ENCODE measurements at places on chromosomes 12 and 14. TPM values are rescaled to one million over a fixed set of nuclear protein-coding genes. Genes with fewer than 3 reads are reported as not detected.
A peak's percentile ranks its signal among the peaks of the same experiment; 100 is the strongest.

DNA sequence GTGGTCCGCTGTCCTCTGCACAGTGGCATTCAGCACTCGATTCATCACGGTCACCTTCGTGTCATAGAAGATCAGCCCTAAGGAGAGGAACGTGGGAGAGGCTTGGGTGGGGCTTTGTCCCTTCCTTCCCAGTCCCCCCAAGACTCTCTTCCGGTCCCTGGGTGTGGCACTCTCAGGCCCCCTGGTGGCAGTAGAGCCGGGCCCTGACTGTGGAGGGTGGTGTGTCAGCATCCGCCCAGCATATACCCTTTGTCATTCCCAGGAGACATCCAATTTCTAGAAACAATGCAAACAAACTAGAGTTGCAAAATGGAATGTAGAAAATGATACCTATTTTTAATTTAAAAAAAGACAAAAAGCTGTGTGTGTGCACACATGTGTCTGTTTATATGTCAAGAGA, 45.0 kb downstream of the TRAFD1 start:
- peak; percentile 43 for DNase-seq

DNA sequence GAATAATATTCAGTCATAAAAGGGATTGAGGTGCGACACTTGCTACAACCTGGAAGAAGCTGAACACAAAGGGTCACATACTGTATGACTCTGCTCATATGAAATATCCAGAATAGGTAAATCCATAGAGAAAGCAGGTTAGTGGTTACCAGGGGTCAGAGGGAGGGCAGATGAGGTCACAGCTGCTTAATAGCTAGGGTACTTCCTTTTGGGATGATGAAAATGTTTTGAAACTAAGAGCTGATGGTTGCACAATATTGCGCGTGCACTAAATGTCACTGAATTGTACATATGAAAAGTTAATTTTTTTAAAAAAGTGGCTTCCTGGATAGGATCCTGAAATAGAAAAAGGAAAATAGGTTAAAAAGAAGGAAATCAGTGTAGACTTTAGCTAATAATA, 23.8 kb downstream of the NEUROD4 start:
- DNase-seq = no peak

DNA sequence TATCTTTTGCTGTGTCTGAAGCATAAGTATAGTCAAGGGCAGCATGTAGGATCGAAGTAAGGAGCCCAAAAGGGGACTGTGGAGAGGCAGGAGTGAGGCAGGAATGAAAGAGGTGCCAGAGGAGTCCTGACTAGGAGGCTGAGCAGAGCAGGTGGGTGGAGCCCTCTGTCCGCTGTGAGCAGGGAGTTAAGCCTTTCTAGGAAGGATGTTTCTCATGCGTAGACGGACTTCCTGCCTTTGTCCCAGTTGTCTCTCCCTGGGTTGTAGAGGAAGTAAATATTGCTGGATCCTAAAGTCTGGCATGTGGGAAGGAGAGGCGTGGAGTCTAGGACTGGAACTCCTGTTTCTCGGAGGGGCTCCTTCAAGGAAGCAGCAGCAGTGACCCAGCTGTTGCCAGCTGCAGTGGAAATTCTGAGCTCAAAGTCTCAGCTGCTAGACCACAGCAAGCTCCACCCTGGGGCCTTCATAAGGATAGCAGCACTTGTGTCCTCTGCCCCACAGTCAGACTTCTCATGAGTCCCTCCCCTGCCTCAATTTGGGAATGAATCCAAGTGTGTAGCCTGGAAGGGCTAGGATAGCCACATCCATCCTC, 44.0 kb downstream of the RBMS2 start:
- DNase-seq = no peak

DNA sequence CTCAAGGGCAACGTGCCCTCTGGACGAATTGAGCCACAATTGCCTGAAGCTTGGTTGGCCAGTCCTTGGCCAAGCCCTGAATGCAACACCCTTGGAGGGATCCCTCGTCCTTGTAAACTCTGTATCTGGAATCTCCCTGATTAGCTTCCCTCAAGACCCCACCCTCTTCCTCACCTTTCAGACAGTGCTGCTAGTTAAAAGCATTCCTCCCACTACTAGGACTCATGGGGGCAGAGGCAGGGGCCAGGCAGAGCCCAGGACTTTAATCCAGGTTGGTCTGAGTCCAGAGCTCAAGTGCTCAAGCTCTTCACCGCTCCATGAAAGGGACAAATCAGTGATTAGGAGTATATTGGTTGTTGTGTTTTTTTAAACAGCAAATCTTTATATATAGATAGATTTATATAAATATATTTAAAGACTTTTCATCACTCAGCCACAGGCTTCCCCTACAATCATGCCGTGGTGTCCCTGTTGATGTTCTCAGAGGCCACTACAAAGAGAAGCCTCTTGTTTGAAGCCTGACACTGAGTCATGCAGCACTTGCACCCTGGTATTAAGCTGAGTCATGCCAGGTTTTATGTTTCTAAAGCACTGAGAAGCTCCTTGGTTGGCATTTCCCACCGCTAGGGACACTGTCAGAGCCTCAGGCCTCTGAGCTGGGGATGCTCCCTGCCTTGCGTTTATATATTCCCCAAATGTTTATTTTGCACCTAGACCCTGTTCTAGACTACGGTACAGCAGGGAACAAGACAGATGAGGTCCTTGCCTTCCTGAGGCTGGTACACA, 53.8 kb upstream of the GSC start:
- DNase-seq = no peak

GRCh38 chr12:43903686-43904085, 67.8 kb downstream of the TMEM117 start:
- no peak for DNase-seq

DNA sequence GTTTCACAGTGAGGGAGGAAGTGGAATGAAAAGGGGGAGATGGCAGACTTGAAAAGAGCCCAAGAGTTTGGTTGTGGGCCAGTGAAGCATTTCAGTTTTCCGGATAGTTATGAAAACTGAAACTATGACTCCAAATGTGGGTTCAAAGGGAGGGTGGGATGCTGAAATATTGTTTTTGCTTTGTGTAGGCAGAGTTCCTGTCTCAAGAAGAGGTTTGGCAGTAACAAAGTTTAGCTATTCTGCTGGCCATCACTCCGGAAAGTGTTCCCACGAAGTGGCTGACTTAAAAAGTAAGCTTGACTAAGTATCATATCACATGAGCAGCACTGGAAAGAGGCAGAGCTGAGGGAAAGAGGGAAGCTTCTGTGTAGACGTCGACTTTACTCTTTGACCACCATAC, 85.2 kb downstream of the CAND1 start:
- DNase-seq = no peak

- DNase-seq = no peak
Observed at GRCh38 chr14:96630281-96630680, 128.1 kb downstream of the PAPOLA start.

DNA sequence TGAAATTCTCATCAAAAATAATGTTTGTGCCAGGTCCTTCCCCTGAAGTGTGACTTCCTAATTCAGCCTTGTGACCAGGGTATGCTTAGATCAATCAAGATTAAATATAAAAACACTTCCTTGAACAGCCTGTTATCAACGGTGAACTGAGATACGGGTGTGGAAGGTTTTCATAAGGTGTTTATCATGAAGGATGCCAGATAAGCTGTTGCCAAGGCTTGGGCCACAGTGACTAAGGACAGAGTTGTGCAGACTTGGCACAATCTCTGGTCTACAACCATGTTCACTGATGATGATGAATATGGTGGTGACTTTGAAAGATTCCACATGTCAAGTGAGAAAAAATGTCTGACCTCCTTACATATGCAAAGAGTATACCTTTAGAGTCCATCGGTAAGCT, 51.3 kb upstream of the LIN7A start:
- no peak for DNase-seq

DNA sequence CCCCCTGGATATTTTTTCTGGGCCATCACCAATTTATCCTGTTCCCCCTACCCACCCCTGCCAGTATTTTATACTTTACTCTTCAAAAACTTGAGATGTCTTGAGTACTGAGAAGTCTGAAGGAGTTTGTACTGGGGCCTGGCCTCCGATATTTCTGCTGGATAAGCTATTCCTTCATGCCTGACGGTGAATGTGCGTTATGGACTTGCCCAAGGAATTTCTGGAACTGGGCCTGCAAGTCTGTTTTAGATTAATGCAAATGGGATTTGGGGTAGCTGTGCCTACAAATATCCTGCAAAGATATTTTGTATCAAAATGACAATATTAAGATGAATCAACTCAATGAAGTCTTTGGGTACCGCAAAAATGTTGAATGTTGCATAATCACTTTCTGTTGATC, at the start of gene PTCSC3:
Gene PTCSC3, minus strand, starts transcription at position 199 of the 400 bp plus-strand sequence.
- no peak for DNase-seq

- DNase-seq = no peak
Observed at GRCh38 chr12:105064564-105065178, 19.6 kb downstream of the ALDH1L2 start.

GRCh38 chr12:124177276-124177950, 117.5 kb upstream of the RFLNA start:
- DNase-seq = no peak

DNA sequence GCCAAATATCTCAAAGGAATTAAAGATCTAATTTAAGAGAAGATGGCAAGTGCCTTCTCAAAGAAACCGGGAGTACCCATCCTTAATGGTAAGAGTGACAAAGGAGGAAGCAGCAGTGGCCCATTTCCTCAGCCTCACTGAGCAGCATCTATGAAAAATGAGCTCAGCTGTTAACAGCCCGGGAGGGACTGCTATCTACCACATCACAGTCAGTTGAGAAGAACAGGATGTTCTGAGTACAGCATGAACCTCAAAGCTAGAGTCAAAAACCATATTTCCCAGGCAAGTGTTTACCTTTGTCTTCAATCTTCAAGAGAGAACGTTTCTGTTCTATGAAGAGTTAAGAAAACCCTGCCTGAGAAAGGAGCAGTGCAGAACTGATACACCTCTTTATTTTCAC, 115.0 kb downstream of the BTG1 start:
- no peak for DNase-seq

DNA sequence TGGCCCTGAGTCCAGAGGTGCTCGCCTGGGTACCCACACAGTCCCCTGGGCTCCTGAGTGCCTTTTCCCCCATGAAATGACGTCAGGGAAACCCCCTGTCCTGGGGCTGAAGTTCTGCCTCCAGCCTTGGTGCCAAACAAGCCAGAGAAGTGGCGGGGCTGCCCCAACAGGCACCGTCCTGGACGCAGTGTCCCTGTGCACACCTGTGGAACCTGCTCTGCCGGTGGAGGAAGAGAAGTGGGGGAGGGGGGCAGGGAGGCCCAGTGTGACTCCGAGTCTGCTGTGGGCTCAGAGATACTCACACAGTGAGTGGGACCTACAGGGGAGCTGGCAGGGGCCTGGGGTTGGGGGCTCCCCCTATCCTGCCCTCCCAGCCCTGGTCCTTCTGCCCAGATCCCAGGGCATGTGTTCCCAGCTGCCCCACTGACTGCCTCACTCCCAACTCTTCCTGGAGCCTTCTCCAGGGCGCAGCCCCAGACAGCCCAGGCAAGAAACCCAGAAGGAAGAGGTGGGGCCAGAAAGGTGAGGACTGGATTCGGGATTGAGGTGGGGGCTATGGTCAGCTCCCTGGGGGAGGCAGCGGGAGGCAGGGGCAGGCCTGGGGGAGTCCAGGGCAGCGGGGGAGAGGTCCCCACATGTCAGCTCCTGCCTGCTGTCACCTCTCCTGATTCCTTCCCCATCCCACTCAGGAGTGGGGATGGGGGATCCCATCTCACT, 24.7 kb downstream of the CCDC85C start:
- DNase-seq = peak; percentile 75

DNA sequence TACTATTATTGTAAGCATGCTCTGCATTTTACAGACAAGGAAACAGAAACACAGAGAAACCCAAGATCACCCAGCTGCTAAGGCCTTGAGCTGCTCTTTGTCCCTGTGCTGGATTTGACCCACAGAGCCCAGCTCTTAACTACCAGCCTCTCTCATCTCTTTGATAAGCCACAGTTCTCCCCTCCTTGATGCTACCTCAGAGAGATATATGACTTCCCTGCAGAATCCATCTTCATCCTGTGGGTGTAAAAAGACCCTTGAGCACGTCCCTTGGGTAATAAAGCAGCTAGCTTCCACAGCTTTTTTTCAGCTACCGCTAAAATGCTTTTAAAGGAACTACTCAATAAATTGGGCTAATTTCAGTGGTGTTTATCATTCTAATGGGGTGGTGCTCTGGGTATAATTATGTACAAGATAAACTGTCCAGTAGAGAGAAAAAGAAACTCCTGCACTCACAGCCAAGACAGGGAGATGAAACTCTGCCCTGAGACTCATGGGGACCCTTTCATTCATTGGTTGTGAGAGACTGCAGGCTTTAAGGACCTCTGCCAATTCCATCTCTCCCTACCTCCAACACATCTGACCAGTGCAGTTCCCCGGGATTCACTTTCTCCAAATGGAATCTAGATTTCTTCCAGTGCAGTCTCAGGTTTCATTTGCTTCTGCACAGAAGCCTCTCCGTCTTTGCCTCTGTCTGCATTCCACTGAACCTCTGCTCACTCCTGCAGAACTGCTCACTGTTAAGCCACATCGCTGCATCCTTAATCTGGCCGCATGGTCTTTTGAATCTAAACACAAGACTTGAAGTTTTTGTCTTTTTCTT, 24.7 kb upstream of the NTF3 start:
- DNase-seq = peak; percentile 18

- DNase-seq = no peak
Observed at GRCh38 chr12:41188841-41189394, 798 bp downstream of the PDZRN4 start.

DNA sequence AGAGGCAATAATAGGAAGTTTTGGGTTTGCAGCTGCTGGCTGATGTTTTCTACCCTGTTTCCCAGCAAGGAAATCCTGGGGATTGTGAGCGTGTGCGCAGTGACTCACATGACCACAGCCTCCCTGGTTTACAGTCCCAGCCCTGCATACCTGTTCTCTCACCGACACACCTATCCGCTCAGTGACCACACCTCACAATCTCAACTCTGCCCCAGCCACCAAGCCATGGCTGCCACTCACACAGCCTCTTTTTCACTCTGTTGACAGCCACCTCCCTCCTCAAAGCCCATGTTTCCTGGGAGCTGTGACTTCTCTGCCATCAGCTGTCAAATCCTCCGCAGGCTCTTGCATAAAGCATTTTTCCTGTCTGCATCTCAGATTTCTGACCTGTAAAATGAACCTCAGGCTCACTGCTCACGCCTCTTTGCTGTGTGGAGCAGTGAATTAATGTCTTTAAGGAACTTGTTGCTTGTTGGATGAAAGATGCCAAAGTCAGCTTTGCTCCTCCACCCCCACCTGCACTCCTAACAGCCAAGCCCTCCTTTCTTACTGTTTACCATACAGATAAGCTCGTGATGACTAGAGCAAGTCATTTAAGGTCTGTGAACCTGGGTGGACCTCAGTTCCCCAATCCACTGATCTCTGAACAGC, 43.5 kb downstream of the B4GALNT3 start:
- DNase-seq = peak; percentile 93

- no peak for DNase-seq
Observed at GRCh38 chr14:90140956-90141316, 79.1 kb downstream of the KCNK13 start.

GRCh38 chr14:84998216-84998615, 531.7 kb upstream of the FLRT2 start:
- DNase-seq = no peak

GRCh38 chr12:12723681-12724420, 6.7 kb downstream of the CDKN1B start:
- DNase-seq = peak; percentile 33

GRCh38 chr14:38964630-38965029, 138.4 kb downstream of the SEC23A start:
- peak; percentile 38 for DNase-seq

The SFSWAP gene
- total RNA-seq = 41.9 TPM

The SMOC1 gene
- total RNA-seq = not detected

The PIWIL1 gene
- total RNA-seq = not detected

The MFAP5 gene
- total RNA-seq = 18.9 TPM

The ESR2 gene
- 0.20 TPM for total RNA-seq
